ENCODE measurements at places on chromosomes 11 and 22.

- DNase-seq = no peak
Measured at GRCh38 chr11:16917941-16918340, 96.3 kb downstream of the PLEKHA7 start.

DNA sequence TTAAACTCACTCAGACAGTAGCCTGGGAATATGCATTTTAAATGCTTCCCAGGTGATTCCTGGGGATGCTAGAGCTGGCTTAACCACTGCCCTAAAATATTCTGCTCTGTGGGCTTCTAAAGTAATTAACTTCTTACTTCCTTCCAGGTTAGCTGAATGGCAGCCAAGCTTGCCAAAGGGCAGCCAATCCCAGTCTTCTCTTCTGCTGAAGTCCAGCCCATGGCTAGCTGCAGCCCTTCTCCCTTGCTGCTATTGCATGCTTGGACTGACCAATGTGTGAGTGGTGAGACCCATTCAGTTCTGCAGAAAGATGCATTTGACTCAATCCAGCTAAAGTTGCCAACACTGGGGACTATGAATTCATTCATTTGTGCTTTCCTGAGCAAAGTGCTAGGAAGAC is 411.9 kb downstream of the SOX6 start:
- no peak for DNase-seq

GRCh38 chr11:27910186-27910931 is 197.6 kb downstream of the KIF18A start:
- DNase-seq = no peak

DNA sequence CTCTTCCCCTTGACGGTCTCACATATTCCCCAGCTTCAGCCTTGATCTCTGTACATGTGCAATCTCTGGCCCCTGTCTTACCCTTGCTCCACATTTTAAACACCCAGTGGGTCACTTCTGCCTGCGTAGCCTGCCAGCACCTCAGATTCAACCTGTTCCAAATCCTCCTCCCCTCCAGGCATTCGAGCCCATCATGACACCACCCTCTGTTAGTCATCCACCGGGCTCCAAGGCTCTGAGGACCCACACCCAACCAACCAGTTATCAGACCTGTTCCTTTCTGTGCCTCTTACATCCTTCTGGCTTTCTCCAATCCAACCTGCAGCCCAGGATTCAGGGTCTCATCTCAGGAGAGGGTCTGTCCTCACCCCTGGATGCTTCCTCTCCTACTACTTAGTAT is 119.8 kb upstream of the TBCEL start:
- DNase-seq = no peak

DNA sequence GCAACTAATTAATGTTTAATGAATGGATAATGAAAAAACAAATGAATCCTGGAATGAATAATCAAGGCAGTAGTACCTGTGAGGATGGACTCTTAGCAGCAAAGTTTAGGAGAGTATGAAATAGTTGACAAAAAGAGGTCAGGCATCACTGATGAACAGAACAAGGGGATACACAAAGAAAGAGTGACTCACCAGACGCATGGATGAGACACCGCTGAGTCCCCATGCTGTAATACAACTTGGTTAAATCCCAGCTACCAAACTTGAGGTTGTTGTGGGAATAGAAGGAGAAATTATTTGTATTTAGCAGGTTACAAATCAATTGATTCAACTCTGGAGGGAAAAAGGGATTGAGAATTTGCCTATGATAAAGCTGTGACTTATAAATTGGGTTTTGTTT is 976.9 kb upstream of the TENM4 start:
- no peak for DNase-seq

DNA sequence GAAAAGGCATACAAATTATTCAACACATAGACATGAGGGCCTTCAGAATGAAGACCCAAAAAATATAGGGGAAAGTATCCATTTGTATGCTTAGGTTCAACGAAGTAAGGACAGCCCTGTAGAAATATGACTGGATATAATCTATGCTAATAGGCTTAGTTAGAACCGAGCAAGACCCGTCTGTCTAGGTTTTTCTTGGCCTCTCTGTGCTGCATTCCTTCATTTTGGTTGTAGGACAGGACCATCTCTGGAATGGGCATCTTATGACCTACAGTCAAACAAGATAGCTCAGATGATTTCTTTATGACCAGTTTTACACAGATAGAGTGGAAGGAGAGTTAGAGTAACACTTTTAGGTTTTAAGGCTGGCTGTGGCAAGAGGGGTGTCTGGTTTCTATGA is 5.6 kb upstream of the MS4A7 start:
- DNase-seq = no peak

- DNase-seq = no peak
Measured at GRCh38 chr11:96321091-96321490, 21.9 kb downstream of the MAML2 start.

DNA sequence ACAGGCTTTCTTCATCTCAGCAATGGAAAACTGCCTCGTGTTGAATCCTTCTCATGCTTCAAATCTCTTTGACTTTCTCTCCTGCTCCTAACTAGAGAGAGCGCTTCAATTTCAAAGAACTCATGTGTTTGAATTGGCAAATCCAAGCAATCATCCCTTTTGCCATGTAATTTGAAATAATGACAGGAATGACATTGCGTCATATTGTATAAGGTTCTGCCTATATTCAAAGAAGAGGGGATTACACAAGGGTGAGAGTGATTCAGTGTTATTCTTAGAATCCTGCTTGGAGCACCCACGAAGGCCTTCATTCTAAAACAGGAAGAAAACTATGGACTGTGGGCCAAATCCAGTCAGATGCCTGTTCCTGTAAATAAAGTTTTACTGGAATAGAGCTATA is 720.6 kb downstream of the JRKL start:
- DNase-seq = no peak

- DNase-seq = no peak
Measured at GRCh38 chr22:39130892-39131855, 21.3 kb downstream of the CBX7 start.

- no peak for DNase-seq
Measured at GRCh38 chr11:124814739-124815138, 14.5 kb upstream of the MSANTD2 start.

GRCh38 chr11:66247295-66247694 is 21.1 kb upstream of the RAB1B start:
- no peak for DNase-seq

- no peak for DNase-seq
Measured at GRCh38 chr22:29872989-29873388, 10.0 kb upstream of the MTMR3 start.

Data from HEK293T (cell line).